ENCODE measurements at places on chromosomes 3 and 15. TPM values are rescaled to one million over a fixed set of nuclear protein-coding genes. Genes with fewer than 3 reads are reported as not detected.

GRCh38 chr3:127172781-127173515 is 20.0 kb upstream of the PRR23E start:
- no peaks in the 10 kb centered on the region for H3K36me3 ChIP-seq
- H3K27me3 ChIP-seq, result no peaks in the 10 kb centered on the region
- H3K4me1 ChIP-seq, result no peaks in the 10 kb centered on the region
- H3K27ac ChIP-seq, result no peak overlapping the region

DNA sequence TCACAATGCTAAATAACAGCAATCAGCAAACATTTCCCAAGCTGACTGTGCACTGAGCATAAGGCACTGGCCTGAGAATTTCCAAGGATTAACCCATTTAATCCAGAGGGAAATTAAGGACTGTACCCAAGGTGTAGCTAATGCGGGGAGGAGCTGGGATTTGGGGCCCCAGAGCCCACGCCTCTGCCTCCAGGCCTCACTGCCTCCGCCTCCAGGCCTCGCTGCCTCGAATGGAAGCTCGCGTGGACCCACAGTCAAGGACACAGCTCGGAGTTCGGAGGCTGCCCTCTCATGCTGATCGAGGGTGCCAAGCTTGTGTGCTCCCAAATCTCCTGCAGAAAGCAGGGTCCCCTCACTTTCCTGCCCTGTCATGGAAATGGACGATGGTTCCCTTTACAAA is 76.5 kb upstream of the SNRPA1 start:
- H3K27ac ChIP-seq, result no peak overlapping the region
- no peak overlapping the region for H3K4me3 ChIP-seq
- DNase-seq, result no peak
- peaks cover 5% of the 10 kb centered on the region for H3K4me1 ChIP-seq
- no peaks in the 10 kb centered on the region for H3K36me3 ChIP-seq
- no peaks in the 10 kb centered on the region for H3K27me3 ChIP-seq

Gene NMNAT3
- total RNA-seq, result 1.3 TPM

GRCh38 chr15:40331637-40332036 is 8.1 kb downstream of the INAFM2 start:
- H3K27ac ChIP-seq, result no peak overlapping the region
- H3K27me3 ChIP-seq, result no peaks in the 10 kb centered on the region
- peaks cover 18% of the 10 kb centered on the region for H3K4me1 ChIP-seq

- no peak for DNase-seq
- H3K27me3 ChIP-seq, result no peaks in the 10 kb centered on the region
- no peak overlapping the region for H3K4me3 ChIP-seq
- 0 out of 2 replicates have a peak, but pooled peaks cover 10% of the 10 kb centered on the region for H3K36me3 ChIP-seq
Observed at GRCh38 chr15:87263871-87264270, 992.7 kb downstream of the NTRK3 start.

Gene USP3
- total RNA-seq, result 14.2 TPM

- no peak for DNase-seq
- H3K36me3 ChIP-seq, result no peaks in the 10 kb centered on the region
Observed at GRCh38 chr3:115792206-115792955, 169.1 kb downstream of the GAP43 start.

DNA sequence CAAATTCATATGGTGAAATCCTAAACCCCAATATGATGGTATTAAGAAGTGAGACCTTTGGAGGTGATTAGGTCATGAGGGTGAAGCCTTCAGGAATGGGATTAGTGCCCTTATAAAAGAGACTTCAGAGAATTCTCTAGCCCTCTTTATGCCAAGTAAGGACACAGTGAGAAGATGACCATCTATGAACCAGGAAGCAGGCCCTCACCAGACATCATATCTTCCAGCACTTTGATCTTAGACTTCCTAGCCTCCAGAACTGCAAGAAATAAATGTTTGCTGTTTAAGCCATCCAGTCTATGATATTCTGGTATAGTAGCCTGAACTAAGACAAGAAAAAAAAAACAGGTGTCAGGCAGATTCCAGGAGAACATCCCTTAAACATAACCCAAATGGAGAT is 45.9 kb upstream of the AP4E1 start:
- no peak overlapping the region for H3K4me3 ChIP-seq
- H3K27me3 ChIP-seq, result no peaks in the 10 kb centered on the region
- H3K36me3 ChIP-seq, result no peaks in the 10 kb centered on the region
- DNase-seq, result no peak

Gene OGG1
- total RNA-seq, result 43.4 TPM

- no peak overlapping the region for H3K27ac ChIP-seq
- H3K27me3 ChIP-seq, result no peaks in the 10 kb centered on the region
Observed at GRCh38 chr3:4823986-4824925, 155.0 kb upstream of the BHLHE40 start.

Gene OR5H1
- not detected for total RNA-seq

DNA sequence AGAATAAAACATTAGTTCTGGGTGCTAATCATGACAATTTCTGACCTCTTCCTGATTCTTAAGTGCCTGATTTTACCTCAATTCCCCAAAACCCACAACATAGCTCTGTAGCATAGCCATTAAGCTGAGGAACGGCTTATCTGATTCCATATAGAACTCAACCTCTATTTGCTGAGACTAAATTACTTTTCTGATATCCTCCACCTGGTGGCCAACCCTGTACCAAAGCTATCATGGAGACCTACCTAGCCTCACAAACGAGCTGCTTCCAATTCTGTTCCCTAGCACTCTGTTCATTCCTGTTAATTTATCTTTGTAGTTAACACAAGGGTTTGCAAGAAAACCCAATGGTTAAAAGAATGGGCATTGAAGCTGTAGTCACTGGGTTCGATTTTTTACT is 245.2 kb downstream of the PLOD2 start:
- H3K36me3 ChIP-seq, result peaks cover 18% of the 10 kb centered on the region
- H3K4me3 ChIP-seq, result no peak overlapping the region
- H3K27ac ChIP-seq, result no peak overlapping the region
- no peaks in the 10 kb centered on the region for H3K27me3 ChIP-seq
- no peaks in the 10 kb centered on the region for H3K4me1 ChIP-seq

DNA sequence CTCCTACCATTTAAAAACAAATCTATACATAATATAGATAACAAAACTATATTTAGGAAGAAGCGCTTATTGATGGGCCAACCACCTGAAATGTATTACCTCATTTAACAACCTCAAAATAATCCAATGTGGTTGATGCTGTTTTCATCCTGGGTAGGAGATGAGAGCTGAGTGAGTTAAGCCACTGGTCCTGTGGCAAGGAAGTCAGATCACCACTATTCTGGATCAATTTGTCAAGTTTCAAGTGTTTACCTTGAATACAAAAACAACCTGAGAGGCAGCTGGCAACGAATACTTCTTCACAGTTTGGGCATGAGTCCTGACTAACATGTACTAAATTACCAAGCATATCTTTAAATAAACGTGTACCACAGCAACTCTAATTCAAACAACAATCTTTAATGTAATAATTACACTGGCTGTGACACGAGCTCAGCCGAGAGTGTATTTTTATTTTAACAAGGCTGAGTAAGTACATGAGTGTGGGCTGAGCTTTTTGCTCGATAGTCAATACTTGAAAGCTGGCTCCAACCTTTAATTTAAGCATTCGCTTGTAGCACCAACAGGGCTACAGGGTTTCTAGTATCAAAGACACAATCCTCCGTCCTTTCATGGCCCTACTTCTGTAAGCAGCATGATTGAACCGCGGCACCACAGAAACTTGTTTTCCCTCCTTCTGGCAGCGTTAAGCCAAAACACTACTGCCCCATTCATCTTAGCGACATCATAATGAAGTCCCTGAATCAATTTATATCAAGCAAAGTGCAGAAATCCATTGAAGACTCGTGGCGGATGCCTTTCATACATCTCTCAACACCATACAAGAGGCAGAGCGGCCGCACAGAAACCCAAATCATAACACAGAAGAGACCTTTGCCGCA is 93.8 kb upstream of the ICE2 start:
- DNase-seq, result no peak
- no peaks in the 10 kb centered on the region for H3K36me3 ChIP-seq
- no peaks in the 10 kb centered on the region for H3K27me3 ChIP-seq
- H3K4me1 ChIP-seq, result peaks cover 12% of the 10 kb centered on the region
- H3K27ac ChIP-seq, result no peak overlapping the region

DNA sequence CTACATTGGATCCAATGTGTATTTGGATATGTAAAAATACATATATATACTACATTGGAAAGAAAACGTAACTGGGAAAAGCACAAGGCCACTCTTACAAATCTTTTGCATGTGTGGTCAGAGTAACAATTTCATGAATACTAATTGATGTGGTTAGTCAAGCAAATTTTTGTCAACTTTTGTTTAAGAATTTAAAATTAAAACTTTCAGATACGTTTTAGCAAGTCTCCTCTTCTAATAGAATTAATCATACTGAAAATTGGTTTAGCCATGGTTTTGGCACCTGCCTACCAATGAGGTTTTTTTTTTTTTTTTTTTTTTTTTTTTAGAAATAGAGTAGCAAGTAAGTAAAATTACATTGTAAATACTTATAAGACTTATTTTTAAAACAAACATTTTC is 153.0 kb upstream of the CGNL1 start:
- no peak for DNase-seq
- H3K4me1 ChIP-seq, result no peaks in the 10 kb centered on the region
- H3K36me3 ChIP-seq, result no peaks in the 10 kb centered on the region
- no peak overlapping the region for H3K27ac ChIP-seq

GRCh38 chr3:161920196-161920595 is 423.6 kb downstream of the OTOL1 start:
- no peak overlapping the region for H3K4me3 ChIP-seq
- peaks cover 16% of the 10 kb centered on the region for H3K36me3 ChIP-seq
- no peaks in the 10 kb centered on the region for H3K27me3 ChIP-seq
- no peak overlapping the region for H3K27ac ChIP-seq
- DNase-seq, result no peak
- H3K4me1 ChIP-seq, result no peaks in the 10 kb centered on the region
